ENCODE measurements at places on chromosomes 3 and 15.

- DNase-seq: no peak
Observed at GRCh38 chr3:158492685-158493084, 78.3 kb upstream of the MLF1 start.

- no peak for DNase-seq
Observed at GRCh38 chr3:176351408-176351807, 845.9 kb downstream of the TBL1XR1 start.

GRCh38 chr3:131114256-131114655 lies 87.6 kb downstream of the NEK11 start:
- no peak for DNase-seq

DNA sequence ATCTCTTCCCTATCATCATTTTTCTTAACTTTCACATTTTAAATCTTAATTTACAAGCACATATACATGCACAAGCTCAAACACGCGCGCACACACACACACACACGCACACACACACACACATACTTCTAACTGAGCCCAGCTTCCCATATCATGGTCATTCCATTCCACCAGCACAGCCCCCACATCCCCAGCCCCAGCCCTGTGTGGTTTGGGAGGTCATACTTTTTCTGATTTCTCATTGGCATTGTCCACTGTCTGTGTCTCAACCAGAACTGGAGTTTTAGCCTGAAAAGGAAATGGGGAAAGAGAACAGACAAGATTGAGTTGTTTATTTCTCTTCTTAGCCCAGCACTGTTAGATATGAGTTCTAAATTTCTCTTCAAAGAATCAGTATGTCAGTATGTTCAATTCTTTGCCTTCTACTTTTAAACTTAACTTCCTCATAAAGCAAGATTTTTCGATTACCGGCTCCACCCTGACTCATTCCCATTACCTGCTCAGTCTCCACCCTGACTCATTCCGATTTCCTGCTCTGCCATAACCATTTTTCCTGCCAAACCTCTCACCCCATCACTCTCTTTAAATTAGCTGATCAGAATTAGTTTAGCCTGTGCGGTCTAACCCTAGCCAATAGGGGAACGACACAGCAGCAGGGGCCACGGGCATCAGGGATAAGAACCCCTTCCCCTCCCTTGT lies 6.4 kb downstream of the IQCF1 start:
- peak; percentile 5 for DNase-seq

- DNase-seq: no peak
Observed at GRCh38 chr3:126050626-126051025, 33.3 kb downstream of the SLC41A3 start.

- no peak for DNase-seq
Observed at GRCh38 chr15:68423359-68424296, 8.3 kb downstream of the ITGA11 start.

DNA sequence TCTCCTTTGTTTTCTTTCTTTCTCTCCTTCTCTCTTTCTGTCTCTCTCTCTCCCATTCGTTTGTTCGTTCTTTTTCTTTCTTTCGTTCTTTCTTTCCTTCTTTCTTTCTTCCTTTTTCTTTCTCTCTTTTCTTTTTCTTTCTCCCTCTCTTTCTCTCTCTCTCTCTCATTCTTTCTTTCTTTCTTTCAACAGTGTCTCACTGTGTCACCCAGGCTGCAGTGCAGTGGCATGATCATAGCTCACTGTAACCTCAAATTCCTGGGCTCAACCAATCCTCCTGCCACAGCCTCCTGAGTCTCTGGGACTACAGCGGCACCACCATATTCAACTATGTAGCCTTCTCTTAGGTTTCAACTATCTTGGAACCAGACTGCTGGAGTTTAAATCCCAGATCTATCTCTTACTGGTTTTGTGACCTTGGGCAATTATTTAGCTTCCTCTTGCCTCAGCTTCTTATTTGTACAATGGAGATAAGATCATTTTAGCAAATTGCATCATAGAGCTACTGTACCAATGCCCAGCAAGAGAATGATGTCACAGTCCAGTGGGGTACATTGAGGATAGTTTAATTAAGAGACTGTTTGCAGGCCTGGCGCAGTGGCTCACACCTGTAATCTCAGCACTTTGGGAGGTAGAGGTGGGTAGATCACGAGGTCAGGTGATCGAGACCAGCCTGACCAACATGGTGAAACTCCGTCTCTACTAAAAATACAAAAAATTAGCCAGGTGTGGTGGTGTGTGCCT lies 27.3 kb upstream of the PARL start:
- no peak for DNase-seq

DNA sequence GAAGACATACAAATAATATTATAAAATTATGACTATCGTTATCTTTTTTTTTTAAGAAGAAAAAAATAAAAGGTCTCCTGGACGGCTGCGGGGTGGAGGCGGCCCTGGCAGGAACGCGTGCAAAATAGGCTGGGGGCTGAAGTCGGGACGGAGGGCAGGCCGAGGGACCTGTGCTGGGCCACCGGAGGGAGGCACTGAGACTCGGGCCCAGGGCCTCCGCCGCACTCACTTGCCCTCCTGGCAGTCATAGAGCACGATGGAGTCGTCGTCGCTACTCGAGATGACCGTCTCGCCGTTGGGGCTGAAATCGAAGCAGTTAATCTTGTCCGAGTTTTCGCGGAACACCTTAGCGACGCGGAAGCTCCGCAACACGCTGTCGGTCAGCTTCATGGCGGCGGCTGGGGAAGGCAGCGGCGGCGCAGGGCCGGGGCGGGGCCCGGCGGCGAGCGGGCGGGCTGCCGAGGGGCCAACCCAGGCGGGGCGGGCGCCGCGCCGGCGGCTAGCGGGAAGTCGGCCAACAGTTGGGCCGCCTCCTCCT lies 408 bp downstream of the WDR82 start:
- DNase-seq: peak; percentile 60

DNA sequence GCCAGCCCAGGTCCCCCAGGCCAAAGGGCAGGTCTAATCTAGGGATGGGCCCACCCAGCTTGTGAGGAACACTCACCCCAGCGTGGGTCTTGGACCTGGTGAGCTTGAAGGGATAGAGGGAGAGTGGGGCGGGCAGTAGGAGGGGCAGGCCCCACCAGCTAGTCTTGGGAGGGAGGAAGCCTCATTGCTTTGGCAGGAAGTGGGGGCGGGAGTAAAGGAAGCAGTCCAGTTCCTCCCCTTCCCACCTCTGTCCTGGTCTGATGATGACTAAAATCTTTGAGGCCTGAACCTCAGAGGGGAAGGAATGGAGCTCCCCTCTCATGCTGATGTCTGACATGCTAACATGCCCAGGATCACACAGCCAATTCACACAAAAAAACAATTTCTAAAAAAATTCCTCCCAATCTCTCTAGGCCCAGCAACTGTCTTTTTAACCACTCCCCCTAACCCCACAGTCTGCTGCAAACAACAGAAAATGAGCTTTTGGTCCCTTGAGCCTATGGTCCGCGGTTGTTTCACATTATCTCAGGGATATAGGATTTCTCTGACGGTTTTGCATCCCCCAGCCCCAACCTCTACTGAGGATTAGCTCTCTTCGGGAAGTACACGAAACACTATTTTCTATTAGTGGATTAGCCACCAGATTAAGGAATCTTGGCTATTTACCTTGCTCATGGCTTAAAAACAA lies 30.7 kb upstream of the DUSP7 start:
- DNase-seq: peak; percentile 69

DNA sequence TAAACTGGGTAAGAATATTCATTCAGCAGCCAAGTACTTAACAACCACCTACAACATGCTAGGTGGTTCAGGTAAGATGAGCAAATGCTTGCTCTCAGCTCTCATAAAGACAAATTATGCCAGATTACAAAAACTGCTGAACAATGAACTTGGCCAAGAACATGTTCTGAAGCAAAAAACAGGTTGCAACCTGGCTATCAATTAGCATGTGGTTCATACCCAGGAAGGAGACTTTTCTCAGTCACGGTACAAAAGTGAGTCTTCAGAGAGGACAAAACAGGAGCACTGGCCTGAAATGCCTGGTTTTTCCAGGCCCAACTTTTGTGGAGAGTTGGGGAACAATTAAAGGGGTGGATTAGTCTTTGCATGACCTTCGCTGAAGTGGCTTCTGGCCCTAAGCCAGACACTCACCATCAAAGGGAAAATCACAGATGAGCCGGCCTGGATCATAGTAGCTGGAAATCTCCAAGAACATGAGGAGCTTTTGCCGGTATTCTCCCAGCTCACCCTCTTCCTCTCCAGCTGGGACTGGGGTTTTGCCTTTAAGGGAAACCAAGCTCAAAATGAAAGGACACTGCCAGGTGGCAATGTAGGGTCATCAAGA lies 7.6 kb upstream of the PLA2G4F start:
- DNase-seq: no peak

- no peak for DNase-seq
Observed at GRCh38 chr15:70272565-70273355, 175.0 kb upstream of the TLE3 start.

DNA sequence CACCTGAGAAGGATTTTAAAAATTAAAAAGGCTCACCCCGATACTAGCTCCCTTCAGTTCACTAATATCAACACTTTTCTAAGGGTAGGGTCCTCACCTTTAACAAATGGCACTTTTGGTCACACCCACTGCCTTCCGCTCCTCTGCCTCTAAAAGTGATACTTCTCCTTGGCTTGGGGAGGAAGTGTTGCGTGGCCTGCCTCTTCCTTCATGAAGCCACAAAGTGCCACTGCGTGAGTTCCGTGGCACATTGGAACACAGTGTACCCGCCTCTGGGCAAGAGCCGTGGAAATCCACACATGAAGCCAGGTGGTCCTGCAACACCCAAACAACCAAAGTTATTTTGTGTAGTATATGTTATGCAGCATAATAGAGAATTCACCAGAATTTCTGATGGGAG lies 3.9 kb downstream of the B4GALT4 start:
- no peak for DNase-seq

DNA sequence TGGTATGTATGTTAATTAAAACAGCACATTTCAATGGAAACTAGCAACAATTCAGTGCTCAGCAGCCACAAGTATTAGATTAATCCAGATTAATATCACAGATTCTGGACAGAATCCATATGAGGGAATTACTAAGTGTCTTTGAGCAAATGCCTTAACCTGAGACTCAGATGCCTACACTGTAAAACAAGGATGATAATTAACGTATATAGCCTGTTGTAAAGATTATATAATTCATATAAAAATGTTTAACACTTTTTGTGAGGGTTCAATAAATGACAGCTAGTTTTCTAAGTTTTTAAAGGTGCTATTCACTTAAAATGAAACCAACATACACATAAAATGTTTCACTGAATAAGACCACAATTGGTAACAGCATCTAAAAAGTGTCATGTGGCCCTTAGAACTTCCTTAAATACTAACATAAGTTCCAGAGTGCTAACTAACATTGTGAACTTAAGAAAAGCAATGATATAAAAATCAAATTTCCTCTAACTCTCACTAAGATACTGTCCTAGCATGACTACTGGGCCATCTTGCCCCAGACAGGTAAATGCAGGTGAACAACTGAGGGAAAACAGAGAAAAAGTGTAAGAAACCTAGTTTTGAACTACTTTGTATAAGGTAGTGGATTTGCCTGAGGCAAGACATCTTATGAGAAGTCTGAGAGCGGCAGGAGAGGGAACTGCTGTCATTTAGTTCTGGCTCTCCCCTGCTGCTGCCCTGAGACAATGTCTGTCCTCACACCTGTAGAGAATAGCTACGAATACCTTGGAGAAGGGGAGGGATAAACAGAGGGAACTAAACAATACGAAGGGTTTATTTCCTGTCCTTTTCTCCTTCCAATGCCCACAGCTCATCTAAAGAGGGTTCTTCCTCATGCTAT lies 151.3 kb downstream of the ADAM10 start:
- DNase-seq: no peak

GRCh38 chr3:148740291-148740690 lies 42.6 kb downstream of the AGTR1 start:
- no peak for DNase-seq

DNA sequence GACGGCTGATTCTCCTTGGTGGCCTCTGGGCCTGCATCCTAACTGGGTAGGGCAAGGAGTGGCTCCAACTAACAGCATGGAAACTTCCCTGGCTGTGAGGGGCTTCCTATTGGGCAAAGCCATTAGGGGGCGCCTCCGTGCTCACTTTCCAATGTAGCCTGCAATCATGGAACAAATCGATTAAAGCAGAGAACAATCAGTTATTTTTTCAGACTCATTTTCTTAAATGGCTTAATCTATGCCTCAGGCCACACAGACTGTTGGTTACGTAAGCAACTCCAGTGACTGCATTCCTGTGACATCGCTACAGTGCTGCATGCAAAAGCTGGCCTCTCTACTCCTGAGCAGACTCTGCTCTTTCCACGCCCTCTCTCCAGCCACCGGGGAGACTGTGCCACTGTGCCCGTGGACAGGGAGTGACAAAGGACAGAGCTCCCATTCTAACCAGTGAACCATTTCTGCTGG lies 278.9 kb downstream of the KLF13 start:
- peak; percentile 68 for DNase-seq

GRCh38 chr3:57383406-57383805 lies 90.9 kb upstream of the ASB14 start:
- no peak for DNase-seq

DNA sequence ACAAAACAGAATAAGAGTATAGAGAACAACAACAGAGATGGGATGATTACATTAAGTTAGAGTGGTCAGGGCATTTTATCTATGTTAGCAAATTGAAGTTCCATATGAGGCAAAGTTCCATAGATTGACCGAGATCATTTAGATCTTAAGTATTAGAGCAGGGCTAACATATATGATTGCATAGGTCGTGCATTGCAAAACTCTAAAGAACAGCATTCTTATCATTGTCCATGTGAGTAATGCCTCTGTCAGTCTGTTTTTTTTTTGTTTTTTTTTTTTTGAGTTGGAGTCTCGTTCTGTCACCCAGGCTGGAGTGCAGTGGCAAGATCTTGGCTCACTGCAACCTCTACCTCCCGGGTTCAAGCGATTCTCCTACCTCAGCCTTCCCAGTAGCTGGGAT lies 341.7 kb upstream of the KCNH8 start:
- DNase-seq: no peak

DNA sequence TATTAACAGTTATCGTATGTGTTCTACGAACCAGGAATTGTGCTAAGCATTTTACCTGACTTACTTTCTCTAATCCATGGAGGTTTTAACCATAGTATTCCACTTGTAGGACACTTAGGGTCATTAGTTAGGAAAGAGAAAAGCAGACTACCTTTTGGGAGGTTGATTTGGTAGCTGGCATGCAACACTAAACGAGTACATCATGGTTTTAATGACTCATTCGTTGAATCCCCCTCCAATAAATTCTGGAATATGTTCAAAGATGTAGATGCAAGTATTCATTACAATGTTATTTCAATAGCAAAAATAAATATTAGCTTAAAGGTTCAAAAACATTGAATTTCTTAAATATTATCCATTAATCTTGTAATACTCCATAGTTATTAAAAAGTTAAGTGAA lies 162.5 kb downstream of the FMN1 start:
- DNase-seq: peak; percentile 29
